ENCODE measurements at places on chromosomes 11 and 22.

GRCh38 chr22:44711690-44712555, 9.9 kb downstream of the PRR5 start:
- no peak for DNase-seq

GRCh38 chr11:115590254-115590653, 86.0 kb upstream of the CADM1 start:
- DNase-seq: no peak

- DNase-seq: no peak
Observed at GRCh38 chr11:72174302-72175070, 17.5 kb upstream of the FOLR1 start.

- no peak for DNase-seq
Observed at GRCh38 chr11:119743006-119743405, 14.0 kb upstream of the NECTIN1 start.

- DNase-seq: no peak
Observed at GRCh38 chr11:65125197-65126056, 3.3 kb downstream of the MRPL49 start.

GRCh38 chr11:76626921-76627401, 43.6 kb downstream of the LRRC32 start:
- peak; percentile 50 for DNase-seq

DNA sequence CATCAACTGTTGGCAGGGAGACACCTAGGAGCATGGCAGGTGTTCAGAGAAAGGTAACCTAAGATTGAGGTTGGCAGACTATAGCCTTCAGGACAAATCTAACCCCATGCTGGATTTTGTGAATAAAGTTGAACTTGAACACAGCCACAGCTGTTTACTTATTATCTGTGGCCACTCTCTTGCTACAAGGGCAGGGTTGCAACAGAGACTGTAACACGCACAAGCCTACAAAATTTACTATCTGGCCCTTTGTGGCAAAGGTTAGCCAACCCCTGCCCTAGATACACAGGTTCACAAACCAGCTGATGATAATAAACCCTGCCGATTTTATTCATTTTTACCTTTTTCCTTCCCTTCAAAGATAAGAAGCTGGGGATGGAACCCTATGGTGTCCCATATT, 2.5 kb downstream of the THYN1 start:
- no peak for DNase-seq

DNA sequence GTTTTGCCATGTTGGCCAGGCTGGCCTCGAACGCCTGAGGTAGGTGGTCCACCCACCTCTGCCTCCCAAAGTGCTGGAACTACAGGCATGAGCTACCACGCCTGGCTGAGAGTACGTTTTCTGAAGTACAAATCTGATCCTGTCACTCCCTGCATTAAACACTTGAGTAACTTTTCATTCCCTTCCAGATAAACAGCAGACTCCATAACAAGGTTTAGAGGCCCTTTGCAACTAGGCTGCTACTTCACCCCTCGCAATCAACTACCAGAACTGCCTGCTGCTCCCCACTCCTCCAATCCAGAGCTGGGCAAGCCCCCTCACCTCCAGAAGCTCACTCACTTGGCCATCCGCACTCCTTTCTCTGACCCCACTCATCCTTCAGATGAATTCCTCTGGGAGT, 1.5 kb downstream of the KCTD14 start:
- no peak for DNase-seq

- no peak for DNase-seq
Observed at GRCh38 chr11:119903389-119903788, 174.4 kb upstream of the NECTIN1 start.

- no peak for DNase-seq
Observed at GRCh38 chr11:128153697-128154048, 433.7 kb downstream of the ETS1 start.

- peak; percentile 95 for DNase-seq
Observed at GRCh38 chr11:73308961-73309919, 1.2 kb downstream of the ARHGEF17 start.

DNA sequence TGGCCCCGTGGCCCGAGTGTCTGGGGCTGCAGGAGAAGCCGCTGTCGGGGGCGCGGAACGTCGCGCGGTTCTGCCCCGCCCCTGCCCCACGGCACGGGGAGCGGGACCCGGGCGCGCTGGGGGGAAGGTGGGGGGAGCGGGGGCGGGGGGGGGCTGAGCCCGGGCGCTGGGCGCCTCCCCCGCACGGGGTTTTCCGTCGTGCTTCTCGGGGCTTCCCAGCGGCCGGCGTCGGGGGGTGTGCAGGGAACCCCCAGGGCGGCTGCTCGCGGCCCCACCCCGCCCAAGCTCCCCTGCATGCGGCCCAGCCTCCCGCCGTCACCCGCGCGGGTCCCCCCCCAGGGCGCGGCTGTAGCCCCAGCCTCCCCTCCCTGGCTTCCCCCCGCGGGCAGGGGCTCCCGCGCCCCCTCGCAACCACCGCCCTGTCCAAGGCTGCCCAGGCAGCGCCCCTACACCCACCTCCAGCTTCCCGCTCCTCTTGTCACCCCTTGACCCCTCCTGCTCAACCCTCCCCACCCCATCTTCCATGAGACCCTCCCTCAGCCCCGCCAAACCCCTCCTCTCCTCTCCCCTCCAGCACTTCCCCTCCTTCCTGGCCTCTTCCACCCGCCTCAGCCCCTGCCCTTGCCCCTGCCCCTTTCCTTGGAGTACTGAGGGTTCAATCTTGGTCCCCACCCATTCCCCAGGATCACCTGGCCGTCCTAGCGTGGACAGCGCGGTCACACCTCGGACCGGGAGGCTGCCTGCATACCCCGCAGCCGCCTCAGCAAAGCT, 1.7 kb downstream of the IL17REL start:
- DNase-seq: no peak

GRCh38 chr11:15651033-15651432, 536.3 kb downstream of the INSC start:
- DNase-seq: no peak

DNA sequence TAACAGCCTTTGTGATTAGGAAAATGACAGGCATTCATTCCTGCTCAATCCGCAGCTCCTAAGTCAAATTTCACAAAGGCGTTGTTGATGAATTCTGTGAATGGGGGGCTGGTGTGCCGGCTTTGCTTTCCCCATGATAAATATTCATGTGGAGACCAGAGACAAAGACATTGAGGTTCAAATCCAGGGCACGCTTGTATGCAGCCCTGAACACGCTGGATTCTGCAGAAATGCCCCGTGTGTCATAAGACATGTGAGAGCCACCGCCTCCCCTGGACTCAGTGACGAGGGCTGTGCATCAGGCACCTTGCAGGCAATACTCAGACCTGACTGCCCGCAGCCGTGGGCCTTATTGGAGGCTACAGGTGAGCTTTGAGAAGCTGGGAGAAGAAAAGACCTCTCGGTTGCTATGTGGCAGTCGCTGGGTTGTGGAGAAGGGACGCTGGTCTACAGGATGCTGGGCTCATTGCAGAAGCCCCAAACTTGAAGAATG, 906.2 kb downstream of the BRD1 start:
- no peak for DNase-seq

- no peak for DNase-seq
Observed at GRCh38 chr11:60221692-60222091, 21.2 kb downstream of the MS4A4E start.

DNA sequence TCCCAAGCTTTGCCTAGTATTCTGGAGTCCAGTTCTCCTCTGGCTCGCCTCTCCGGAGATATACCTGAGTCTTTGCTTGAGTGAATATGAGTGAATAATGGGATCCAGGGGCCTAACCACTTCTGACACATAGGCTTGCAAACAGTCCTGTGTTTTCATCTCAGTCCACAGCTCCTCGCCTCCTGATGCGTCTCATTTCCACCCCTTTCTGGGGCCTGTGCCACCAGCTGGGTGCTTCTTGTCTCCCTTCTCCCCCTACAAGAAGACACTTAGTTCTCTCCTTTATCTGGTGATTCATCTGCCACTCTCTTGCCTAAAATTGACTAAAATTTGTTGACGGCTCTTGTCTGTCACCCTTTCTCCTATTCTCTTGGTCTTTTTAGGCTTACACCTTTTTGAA, 44.6 kb downstream of the SFI1 start:
- DNase-seq: no peak

- DNase-seq: no peak
Observed at GRCh38 chr11:3983101-3983500, 111.5 kb upstream of the RRM1 start.

GRCh38 chr22:27880778-27881394, 38.2 kb downstream of the PITPNB start:
- DNase-seq: no peak

- no peak for DNase-seq
Observed at GRCh38 chr11:75513250-75513649, 12.5 kb downstream of the GDPD5 start.

- no peak for DNase-seq
Observed at GRCh38 chr11:6110011-6110410, 2.5 kb downstream of the OR56B4 start.

DNA sequence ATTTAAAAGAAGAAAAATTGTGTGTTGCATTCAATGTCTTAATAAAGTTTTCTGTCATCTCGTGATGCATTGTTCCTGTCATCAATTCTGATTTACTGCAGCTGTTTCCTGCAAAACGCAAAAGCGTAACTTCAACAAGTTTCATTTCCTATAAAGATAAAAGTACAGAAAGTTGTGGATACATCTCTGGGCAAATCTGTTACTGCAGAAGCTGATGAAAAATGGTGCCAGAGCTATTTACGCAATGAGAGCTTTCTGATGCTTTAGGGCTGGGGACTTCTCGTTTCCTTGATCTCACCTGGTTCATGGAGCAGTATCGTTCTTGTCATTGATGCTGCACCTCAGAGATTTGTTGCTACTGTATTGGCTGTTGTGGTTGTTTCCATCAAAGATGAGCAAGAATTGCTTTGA, 15.5 kb upstream of the MS4A12 start:
- DNase-seq: no peak

GRCh38 chr22:37734964-37735451, 38.2 kb downstream of the TRIOBP start:
- DNase-seq: no peak

- DNase-seq: no peak
Observed at GRCh38 chr11:111960916-111961315, 23.8 kb downstream of the DIXDC1 start.

DNA sequence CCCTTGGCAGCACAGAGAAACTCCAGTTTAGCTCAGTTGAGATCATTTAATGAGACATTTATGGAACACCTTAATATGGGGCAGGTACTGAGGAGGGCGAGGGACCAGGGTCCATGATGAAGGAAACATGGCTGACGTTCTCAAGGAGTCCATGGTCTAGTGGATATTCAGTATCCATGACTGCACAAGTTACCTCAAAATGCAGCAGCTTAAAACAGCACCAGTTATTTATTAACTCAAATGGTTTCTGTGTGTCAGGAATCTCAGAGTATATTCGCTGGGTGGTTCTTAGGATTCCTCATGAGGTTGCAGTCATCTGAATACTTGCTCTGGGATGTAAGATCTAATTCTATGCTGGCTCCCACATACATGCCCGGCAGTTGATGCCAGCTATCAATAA, 346.8 kb downstream of the LARGE1 start:
- DNase-seq: no peak

- DNase-seq: no peak
Observed at GRCh38 chr11:12528487-12528886, 145.7 kb upstream of the TEAD1 start.

DNA sequence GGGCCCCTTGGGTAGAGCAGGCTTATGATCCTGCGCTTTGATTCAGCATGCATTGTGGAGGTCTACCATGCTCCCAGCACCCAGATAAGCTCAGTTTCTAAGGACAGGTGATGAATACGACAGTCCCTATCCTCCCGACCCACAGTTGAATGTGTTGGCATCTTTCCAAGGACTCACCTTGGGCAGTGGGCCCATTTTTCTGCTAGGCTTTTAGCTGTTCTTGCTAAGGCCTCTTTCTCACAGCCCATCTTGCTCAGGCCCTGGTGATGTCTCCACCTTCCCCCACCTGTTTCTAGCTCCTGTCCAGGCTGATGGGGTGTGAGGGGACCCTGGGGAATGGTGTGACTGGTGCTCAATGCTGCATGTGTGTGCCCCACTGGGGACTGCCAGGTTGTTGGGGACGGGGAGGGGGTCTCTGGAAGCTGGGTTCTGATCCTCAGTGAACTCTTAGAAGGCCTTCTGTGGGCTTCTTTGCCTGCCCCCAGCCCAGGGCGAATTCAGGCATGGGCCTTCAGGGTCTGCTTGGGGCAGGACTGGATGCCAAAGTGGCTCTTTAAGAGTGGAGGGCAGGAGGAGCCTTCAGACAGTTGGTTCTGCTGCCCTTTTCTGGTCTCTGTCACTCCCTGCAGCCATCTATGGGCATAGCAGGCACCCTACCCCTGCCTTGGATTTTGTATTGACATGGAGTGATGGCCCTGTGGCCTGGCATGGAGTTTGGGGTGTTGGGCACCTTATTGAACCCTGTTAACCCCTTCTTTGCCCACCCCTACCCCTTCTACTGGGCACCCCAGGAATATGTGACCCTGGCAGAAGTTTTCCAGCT, 33.1 kb downstream of the PHLDB1 start:
- no peak for DNase-seq

DNA sequence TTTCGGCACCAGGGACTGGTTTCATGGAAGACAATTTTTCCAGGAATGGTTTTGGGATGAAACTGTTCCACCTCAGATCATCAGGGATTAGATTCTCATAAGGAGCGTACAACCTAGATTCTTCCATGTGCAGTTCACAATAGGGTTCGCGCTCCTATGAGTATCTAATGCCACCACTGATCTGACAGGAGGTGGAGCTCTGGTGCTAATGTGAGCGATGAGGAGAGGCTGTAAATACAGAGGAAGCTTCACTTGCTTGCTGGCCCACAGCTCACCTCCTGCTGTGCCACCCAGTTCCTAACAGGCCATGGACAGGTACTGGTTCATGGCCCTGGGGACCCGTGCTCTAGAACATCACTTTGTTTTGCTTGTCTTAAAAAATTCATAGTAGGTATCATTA, 41.8 kb upstream of the AMPD3 start:
- no peak for DNase-seq

DNA sequence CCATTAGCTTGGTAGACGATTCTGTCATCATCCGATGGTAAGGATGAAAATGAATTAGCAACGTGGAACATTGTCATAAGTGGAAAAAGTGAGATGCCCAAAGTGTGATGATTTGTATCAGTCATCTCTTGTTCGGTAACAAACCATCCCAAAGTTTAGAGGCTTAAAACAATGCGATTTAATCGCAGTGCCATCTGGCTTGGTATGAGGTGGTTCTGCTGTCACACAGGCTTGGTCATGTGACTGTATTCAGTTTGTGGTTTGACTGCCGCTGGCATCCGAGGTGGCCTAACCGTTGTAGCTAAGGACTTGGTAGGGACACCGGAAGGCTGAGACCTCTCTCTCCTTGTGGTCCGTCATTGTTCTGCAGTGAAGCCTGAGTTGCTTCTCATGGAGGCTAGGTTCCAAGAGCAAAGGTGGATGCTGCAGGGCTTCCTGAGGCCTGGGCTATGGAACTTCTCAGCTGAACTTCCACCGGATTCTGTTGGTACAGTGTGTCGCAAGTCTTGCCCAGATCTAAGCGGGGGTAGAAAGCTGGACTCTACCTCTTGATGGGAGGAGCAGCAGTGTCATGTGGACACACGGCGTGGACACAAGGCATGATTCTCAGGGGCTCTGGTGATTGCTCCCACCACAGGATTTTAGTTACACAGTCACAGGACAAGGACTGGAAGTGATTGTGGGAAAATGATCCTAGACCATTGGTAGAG, 36.3 kb downstream of the BCR start:
- DNase-seq: no peak
